ENCODE measurements at places on chromosomes 5 and 9.

- peak; percentile 67 for DNase-seq
These were observed 195.9 kb downstream of the RFK start for GRCh38 chr9:76198336-76198735.

DNA sequence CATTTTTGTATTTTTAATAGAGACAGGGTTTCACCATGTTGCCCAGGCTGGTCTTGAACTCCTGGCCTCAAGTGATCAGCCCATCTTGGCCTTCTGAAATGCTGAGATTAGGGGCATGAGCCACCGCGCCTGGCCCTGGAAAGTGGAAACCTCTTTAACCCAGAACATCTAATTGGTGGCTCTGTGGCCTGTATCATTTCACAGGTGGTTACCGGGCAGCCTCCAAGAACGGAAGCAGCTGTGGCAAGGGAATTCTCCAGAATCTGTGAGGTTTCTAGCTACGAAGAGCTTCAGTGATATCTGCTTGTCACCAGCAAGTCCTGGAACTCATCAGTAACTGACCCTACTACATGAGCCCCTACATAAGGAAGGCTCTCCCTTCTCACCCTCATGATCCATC, 194.9 kb downstream of the DCP2 start:
- DNase-seq: no peak

GRCh38 chr9:122883125-122883524, 22.0 kb downstream of the RC3H2 start:
- DNase-seq: no peak

DNA sequence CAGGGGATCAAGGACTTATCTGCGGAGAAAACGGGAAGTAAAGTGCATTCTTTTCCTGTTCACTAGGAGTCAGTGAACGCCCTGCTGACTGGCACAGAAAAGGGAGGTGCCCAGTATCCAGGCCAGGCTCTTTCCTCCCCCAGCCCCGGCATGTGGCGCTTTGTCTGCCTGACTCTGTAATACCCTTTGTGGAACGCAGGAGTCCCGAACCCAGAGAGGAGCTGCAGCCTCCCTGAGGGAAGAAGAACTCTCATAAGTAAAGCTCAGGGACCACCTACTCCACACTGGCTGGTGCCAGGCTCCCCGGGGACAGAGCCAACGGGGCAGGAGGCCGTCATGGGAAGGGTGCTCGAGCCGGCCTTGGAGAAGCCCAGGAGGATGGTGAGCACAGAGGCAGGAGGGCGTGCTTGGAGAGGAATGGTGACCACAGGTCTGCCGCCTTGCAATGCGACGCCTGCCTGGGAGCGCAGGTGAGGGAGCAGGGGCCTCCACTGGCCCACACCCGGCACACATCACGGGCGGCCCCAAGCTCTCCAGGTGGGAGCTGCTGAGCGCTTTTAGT, 31.5 kb downstream of the VAV2 start:
- DNase-seq: no peak

GRCh38 chr5:143336485-143336884, 67.0 kb downstream of the NR3C1 start:
- no peak for DNase-seq

- DNase-seq: no peak
These were observed 1277.7 kb upstream of the NUDT12 start for GRCh38 chr5:104840284-104840683.

DNA sequence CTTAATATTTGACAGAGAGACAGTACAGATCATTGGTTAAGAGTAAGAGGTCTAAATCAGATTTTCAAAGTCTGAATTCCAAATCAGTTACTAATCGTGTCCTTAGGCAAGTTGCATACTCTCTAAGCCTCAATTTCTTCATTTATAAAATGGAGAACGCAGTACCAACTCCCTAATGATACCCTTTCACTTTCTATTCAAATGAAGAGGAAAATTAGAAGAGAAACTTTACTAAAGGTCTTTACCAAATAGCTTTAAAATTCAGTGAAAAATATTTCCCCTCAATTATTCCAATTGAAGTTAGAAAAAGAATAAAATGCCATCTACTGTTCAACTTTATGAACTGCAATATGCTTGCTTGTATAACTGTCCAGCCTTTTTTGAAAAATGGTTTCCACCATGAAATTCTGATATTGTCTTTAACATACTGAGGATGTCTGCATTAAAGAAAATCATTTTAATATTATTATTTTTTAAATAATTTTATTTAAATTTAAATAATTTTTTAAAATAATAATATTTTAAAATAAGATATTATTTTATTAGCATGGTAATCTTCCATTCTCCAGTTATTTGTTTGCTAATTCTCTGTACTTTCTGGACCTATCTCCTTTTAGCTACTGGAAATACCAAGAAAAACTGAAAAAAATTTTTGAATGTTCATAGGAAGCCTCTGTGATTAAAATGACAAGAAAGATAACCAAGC, 36.0 kb downstream of the POC5 start:
- DNase-seq: peak; percentile 32

- DNase-seq: no peak
These were observed 183.3 kb downstream of the MED10 start for GRCh38 chr5:6194906-6195612.

- no peak for DNase-seq
These were observed 25.8 kb upstream of the SH3TC2 start for GRCh38 chr5:149088686-149089085.

GRCh38 chr5:160044391-160044804, 35.5 kb downstream of the TTC1 start:
- no peak for DNase-seq

DNA sequence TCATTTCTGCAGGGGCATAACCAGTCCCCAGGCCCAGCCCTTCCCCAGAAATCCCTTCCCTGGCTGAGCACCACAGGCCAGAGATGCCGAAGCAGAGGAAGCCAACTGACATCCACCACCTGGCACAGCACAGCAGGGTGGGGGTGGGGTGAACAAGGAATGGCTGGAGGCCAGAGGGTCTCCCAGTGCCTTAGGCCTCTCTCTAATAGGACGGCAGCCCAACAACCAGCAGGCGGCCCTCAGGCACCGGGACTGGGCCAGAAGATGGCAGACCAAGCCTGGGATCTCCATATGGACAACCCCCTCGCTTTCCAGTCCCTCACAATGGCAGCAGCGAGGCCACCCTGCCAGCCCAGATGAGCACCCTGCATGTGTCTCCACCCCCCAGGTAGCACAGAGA, 13.2 kb downstream of the PDLIM4 start:
- DNase-seq: no peak

DNA sequence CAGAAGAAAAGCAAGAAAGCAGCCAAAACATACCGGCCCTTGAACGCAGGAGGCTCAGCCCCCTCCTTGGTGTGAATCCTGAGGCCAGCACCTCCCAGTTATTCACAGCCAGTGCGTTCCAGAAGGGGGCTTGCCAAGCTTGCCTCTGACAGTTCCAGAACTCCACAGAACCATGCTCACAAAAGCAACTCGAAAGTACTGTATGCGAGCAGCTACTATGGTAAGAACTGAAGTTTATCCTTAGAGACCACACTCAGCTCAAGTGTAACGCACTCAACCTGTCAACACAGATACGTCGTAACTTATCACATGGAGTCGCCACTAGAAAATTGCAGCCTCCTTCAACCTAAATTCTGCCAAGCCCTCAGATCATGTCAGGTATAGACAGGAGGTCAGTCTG, 1.4 kb downstream of the UBAC1 start:
- DNase-seq: no peak

Data from fibroblast of the conjunctiva (primary cell).